M059J (cell line): ENCODE measurements at places on chromosomes 7 and 10. TPM values are rescaled to one million over a fixed set of nuclear protein-coding genes. Genes with fewer than 3 reads are reported as not detected.

DNA sequence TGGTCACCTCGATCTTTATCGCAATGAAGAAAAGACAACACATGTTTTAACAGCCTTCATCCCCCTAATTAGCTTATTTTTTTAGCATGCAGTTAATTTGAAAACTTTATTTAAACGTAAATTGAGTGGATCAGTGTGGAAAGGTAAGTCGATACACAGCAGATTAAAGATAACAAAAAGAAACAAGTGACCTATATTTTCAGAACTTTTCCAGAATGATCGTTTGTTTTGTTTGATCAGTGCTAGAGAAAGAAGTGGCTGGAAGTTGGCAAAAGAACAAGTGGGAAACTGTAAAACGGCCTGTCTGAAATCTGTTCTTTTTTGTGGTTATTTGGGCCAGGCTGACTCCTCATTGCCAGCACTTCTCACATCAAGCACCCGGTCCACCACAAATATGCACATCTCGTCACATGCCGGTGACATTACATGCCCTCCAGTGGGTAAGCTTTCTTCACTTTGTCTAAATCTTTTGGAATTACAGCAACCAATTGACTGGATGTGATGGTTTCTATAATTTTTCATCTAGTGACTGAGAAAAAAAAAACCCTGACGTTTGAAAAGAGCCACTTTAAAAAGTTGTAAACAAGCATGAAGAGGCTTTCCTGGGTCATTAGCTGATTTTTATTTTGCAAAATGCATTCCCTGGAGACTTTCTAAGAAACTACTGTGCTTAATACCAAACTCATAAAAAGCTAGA, 33.2 kb downstream of the C7orf33 start:
- peak; percentile 90 for DNase-seq

- peak; percentile 39 for DNase-seq
Measured at GRCh38 chr10:99658622-99659030, 683 bp upstream of the ENTPD7 start.

VWC2 gene
- under 0.01 TPM in 1 of 2 replicates, not detected in the other for total RNA-seq

DNA sequence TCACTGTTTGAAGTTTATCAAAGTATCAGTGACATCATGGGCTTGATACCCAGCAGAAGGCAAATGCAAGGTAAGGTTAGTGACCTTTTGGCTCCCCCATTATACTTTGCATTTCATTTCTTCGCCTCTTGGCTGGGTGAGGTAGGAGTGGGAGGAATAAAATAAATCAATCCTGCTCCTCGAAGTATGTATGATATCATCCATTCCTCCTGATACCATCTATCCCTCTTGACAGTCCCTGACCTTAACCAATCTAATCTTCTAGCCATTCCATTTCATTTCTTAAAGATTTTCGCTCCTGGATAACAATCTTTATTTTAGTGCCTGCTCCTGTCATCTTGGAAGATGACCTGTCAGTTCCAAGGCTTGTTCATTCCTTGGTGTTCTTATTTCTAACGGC, 1083.3 kb downstream of the NXPH1 start:
- DNase-seq: no peak

DNA sequence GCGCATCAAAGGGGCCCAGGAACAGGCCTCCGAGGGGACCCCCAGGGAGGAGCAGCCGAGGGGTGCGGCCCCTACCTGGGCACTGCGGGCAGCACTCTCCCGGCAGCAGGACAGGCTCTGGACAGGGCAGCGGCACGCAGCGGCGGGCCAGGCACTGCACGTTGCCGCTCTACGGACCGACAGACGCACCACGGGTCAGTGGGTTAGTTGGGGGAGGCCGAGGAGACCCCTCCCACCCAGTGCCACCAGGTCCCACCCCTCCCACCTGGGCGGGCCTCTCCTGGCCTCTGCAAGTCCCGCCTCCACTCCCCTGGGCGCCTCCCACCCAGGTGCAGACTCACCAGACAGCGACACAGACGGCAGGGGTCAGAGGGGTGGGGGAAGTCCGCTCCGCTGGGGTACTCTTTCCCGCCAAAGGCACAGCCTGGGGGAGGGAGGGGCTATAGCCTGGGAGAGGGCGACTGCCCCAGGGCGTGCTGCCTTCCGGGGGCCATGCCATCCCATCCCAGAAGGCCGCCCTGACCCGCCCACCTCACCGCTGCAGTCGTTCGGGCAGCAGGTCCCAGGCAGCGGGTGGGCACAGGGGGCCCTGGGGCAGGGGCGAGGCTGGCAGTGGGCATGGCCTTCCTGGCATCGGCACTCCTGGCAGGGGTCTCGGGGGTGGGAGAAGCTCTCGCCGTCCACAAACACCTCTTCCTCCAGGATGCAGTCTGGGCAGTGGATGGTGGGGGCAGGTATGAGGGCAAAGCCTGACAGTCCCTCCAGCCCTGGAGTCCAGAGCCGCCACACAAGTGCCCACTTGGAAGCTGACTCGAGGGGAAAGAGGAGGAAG, 19.2 kb downstream of the KCP start:
- DNase-seq: no peak

DNA sequence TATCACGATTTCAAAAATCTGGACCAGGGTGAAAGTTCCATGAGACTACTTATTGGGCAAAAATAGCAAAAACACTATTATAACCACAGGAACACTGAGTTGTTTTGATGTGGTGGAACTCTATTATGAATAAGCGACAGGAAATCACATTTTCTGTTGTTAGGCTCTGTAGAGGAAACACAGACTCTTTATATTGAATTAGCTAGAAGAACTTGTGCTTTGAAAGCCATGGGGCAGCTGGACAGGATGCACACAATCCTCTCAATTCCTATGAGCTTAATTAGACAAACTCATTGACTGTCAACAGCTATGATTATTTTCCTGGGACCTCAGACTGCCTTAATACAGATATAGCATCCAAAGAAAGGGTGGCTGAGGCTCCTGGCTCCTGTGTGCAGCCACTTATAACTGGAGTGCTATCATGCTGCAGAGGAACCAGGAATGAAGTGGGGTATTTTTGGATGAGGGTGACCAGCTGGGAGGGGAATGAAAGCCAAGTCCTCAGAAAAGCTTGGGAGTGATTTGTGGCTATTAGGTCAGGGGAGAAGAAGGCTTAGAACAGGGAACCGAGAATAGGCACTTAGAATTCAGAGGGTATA, 657.3 kb downstream of the TYW1 start:
- no peak for DNase-seq
